ENCODE measurements at places on chromosomes 6 and 20.

- DNase-seq = peak; percentile 27
Measured at GRCh38 chr6:145067430-145067829, 667.9 kb downstream of the EPM2A start.

DNA sequence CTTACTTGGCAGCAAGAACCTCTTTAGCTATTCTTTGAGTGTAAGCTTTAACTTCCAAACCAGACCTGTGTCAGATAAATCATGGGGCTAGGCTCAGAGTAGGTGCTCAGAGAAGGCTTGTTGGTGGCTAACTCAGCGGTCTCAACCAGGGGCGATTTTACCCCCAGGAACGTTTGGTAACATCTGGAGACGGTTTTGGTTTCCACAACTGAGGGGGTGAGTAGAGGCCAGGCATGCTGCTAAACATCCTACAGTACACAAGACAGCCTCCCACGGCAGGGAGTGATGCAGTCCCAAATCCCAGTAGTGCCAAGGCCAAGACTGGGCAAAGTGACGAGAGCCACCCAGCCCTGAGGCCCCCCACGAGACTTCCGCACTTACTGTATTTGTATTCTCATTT, 59.2 kb downstream of the RAB44 start:
- no peak for DNase-seq

GRCh38 chr6:22366214-22366613, 69.4 kb upstream of the PRL start:
- no peak for DNase-seq

- DNase-seq = peak; percentile 22
Measured at GRCh38 chr20:14712302-14712739, 374.9 kb upstream of the FLRT3 start.

GRCh38 chr6:17012421-17013225, 89.2 kb upstream of the STMND1 start:
- peak; percentile 82 for DNase-seq

DNA sequence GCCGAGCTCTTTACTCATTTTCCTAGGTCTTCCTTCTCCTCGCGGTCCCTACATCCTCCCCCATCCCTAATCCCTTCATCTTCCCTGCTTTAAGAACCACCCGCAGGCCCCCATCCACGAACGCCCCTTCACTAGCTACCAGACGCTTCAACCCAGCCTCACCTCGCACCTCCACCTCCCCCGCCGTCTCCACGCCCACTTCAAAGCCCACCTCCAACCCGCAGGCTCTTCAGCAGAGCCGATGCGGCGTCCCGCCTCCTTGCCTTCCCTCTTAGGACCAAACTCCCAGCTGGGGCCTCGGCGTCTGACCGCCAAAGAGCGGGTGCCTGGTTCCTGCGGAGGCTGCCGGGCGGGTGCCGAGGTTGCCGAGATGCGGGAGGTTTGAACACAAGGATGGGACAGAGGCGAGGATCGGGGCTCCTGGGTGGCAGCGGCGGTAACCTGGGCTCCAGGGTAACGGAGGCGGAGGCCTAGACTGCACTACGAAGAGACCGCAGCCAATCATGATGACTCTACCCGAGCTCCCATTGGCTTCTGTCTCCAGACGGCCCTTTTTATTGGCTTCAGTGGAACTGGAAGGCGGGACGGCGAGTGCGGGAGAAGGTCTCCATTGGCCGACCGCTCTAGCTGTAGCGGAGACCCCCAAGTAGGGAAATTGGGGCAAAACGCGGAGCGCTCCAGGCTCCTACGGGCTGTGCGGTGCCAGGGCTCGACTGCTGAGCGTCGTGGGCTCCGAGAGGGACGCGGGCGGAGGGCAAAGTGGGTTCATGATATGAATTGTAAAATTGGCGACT, at the start of gene LCA5:
Gene LCA5, minus strand, starts transcription at position 477 of the 794 bp plus-strand sequence. CDS start 18,536 bp downstream, outside the sequence.
- peak; percentile 97 for DNase-seq

DNA sequence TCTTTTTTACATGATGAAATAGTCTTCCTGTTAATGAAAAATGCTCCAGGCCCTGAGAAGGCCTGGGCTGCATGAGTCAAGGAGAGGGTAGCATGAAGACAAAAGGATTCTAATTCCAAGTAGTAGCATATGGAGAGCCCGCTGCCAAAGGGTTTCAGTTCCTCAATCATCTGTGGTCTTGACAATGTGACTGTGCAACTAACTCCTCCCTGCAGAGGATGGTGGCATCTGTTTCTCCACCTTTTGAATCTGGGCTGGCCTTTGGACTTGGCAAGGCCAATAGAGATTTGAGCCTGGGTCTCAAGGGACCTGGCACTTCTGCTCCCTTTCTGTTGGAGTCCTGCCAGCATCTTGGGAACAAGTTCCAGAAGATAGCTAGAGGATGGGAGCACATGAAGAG, 35.1 kb upstream of the ANKEF1 start:
- no peak for DNase-seq

DNA sequence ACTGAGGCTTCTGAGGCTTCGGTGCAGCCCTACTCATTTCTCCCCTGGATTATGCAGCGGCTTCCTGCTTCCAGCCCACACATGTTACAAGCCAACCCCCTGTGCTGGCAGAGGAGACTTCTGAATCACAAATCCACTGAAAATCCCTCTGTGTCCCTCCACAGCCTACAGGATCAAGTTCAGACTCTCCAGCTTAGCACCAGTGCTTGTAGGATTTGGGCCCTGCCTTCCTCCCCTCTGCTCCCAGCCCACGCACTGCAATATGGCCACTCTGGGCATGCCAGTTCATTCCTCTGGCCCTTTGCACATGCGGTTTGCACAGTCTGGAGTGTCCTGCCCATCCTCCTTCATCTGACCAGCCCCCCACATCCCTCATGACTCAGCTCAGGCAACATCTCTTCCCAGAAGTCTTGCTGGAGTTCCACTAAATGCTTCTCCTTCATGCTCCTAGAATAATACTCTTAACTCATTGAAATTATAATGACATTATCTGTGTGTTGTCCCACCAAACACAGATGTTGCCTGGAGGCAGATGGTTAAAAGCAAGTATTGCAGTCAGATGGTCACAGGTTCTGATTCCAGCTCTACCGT, 15.9 kb upstream of the MDGA1 start:
- DNase-seq = peak; percentile 63

GRCh38 chr6:160756871-160757270, 54.8 kb downstream of the PLG start:
- DNase-seq = no peak

DNA sequence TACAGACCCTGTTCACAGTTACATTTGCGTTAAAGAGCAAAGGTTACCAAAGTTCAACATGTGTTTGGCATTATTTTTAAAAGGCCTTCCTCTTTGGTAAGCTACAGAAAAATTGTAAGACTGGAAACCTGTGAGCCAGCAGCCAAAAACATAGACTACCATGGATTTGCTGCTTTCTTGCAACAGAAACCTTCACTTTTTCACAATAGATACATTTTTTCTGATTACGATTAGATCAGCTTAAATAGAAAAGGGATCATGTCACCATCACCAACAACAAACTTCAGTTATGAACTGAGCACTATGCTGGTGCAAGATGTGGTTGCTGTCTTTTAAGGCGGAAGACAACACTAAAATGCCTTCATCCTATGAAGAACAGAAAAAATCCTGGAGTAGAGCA, 112.3 kb upstream of the MARCKS start:
- no peak for DNase-seq

GRCh38 chr6:136782021-136782770, 10.1 kb downstream of the MAP3K5 start:
- no peak for DNase-seq

- DNase-seq = no peak
Measured at GRCh38 chr6:96186516-96187195, 170.9 kb downstream of the FUT9 start.

DNA sequence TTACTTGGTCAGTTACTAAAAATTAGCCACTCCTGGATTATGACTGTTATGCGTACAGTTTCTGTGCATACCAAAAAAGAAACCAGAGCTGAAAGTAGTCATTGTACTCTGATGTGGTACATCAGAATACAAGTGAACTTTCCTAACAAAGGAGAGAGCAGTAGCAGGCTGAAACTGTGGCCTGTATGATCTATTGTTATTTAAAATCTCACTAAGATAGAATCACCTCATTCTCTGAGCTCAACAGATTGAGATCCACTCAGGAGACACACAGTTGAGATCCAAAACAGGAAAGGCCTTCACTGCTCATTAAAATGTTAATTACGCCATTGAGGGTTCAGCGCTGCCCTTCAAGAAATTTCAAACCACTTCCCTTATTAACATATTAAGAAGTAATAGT, 576.4 kb downstream of the LMBRD1 start:
- DNase-seq = no peak

DNA sequence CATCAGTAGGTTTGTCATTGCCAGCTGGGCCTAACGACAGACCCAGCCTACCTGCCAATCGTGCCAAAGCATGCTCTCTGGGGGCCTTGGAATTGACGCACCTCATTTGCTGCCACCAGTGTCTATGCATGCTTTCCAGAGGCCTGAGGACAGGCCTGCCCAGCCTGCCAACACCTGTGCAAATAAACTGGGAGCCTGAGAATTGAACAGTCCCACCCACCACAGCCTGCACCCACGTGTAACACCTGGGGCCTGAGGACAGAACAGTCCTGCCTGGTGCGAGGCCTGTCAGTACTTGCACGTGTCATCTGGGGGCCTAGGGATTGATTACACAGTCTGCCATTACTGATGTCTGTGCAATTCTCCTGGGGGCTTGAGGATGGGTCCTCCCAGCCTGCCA, 6.2 kb upstream of the RNF217 start:
- DNase-seq = no peak

DNA sequence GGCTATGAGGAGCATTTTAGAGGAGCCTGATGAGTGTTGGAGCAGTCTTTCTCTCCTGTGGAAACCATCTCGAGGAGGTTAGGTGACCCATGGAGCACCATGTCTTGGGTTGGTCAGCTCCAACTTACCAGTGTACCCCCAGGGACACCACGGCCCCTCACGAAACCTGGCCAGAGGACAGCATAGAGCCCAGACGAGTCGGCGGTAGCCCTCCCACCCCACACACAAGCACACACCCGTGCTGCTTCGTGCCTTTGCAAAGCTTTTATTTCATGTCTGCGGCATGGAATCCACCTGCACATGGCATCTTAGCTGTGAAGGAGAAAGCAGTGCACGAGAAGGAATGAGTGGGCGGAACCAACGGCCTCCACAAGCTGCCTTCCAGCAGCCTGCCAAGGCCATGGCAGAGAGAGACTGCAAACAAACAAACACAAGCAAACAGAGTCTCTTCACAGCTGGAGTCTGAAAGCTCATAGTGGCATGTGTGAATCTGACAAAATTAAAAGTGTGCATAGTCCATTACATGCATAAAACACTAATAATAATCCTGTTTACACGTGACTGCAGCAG, 53.6 kb downstream of the EZR start:
- no peak for DNase-seq

DNA sequence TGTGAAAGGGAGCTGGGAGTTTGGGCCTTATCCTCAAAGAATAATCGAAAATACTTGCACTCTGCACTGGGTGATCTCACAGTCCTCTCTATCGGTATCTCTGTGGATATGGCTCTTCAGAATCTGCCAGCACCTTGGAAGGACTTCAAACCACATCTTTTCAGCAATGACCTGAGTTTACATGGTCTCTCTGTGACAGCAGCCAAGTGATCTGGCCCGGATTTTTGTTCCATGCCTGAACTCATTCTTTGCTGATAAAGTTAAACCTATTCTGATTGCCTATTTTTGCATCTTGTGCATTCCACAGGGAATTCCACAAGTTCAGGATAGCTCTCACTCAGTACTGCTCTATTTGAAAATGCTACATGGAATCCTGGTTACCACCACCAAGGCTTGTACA, 98.9 kb downstream of the HDGFL1 start:
- peak; percentile 2 for DNase-seq

- DNase-seq = no peak
Measured at GRCh38 chr6:148943451-148943850, 196.6 kb downstream of the UST start.

DNA sequence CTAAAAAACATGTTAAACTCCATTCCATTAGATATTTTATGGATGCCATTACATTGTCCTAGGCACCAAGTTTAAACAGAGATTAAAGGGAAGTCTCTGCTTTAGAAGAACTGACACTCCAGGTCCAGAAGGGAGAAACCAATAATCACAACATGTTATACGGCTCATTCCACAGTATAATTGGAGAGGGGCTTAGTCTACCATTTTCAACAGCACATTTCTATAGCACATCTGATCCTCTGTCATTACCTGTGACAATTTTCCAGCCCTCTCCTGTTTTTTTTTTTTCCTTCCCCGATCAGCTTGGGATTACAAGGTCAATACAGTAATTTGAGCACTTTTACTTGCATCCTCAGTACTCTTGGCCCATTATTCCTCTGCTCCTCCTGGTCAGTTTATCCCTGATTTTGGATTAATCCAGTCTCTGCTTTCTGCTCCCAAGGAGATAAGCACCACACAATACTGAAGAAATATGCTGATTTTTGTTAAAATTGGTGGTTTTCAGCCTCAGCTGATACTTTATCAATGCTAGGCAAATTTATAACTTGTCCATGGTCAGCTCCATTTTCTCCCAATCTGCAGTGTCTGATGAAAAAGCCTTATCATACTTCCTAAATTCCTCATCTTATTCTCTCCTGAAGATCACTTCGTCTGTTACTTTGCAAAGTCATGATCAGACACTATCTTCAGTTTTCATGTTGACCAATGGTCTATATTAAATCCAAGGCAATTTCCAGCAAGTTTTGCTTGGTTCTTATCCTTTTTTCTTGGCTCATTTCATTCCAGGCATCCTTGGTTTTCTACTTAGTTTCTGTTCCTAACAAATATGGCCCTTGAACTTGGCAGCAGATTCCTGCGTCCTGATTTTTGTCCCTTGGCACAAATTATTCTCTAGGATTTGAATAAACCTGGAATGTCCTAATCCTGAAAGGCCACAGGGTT, 30.8 kb upstream of the SYNCRIP start:
- DNase-seq = no peak

DNA sequence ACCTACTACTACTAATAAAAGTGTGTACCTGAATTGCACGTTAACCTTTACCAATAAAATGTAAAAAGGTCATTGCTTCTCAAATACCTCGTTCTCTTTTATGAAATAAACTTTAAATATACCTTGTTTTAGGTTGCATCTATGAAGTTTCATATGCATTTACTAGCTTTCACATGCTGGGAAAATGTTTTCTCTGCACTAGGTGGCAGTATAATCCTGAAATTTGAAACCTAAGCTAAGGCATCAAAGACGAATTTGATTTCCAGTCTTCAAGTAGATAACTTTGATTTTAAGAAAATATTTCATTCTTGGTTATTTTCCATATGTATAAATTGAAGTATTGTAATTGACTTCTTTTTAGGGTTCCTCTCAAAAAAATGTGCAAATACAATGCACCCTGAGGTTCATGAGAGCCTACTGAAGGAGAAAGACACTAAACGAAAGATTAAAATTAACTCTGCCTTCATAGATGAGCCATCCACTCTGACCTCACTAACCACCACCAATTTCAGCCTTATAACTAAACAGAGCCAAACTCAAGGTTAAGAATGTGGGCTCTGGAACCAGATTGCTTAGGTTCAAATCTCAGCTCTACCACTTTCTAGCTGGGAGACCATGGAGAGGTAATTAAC, 7.3 kb upstream of the COL9A1 start:
- DNase-seq = peak; percentile 43

Data from brain microvascular endothelial cell (primary cell).